Daoy (cell line): ENCODE measurements at places on chromosomes 1 and 21.
A peak's percentile ranks its signal among the peaks of the same experiment; 100 is the strongest.

GRCh38 chr1:206737729-206738201 lies 32.8 kb upstream of the IL19 start:
- no peak for DNase-seq

DNA sequence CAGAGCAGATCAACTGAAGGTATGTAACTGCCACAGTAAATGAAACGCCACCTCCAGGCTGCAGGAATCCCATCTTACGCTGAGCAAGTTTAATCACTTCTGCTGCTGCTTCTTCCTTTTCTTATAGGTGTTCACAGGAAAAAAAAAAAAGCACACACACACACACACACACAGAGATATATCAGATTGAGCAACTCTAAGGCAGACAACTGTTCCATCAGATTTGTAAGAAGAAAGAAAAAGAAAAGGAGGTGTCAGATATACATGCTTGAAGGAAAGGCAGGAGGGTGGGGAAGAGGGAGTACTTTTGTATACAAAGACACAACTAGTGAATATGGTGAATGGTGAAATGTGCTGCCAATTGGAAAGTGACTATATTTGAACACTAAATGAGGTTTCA lies 28.6 kb downstream of the DSTYK start:
- DNase-seq = no peak

- no peak for DNase-seq
Observed at GRCh38 chr1:26450908-26451307, 18.8 kb downstream of the DHDDS start.

GRCh38 chr1:153345187-153346076 lies 3.2 kb downstream of the PGLYRP4 start:
- DNase-seq = no peak

- no peak for DNase-seq
Observed at GRCh38 chr1:55860798-55861519, 645.8 kb upstream of the USP24 start.

GRCh38 chr1:172224871-172225270 lies 195.6 kb upstream of the C1orf105 start:
- DNase-seq = no peak

- no peak for DNase-seq
Observed at GRCh38 chr1:26529405-26529654, 231 bp upstream of the RPS6KA1 start.

DNA sequence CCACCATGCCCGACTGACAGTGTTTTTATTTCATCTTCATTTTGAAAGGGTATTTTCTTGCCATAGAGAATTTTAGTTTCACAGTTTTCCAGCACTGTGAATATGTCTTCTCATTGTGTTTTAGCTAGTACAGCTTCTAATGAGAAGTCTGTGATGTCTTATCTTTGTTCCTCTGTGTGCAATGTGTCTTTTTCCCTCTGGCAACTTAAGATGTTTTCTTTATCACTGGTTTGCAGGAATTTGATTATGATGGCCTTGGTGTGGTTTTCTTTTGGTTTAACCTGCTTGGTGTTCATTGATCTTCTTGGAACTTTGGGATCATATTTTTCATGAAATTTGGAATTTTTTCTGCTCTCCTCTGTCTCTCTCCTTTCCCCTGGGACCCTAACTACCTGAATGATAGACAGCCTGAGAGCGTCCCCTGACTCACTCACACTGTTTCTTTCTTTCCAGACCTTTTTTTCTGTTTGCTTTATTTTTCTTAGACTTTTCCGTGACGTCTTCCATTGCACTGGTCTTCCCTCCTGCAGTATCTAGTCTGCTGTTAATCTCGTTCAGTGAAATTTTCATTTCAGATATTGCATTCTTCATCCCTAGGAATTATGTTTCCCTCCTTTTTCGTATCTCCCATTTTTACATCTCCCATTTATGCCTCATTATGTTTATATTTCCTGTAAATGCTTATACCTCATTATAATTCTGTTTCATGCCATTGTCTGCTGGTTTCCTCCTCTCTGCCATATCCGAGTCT lies 48.5 kb downstream of the PDE9A start:
- no peak for DNase-seq

DNA sequence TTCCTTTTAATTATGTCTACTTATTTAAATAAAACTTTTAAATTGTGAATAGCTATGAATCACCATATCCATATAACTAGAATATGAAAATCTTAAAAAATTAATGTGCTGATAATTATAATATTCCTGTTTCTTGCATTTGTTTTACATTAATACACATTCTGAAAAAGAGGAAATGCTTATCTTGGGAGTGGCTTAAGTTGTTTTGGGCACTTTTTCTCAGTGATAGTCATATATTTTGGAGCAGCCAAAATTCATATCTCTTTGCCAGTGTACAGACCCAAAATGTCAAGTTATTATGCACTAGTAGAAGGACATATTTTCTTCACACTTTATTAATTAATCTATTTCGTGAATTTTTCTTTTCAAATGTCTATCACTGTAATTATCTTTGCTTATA lies 838.5 kb downstream of the USP25 start:
- no peak for DNase-seq

DNA sequence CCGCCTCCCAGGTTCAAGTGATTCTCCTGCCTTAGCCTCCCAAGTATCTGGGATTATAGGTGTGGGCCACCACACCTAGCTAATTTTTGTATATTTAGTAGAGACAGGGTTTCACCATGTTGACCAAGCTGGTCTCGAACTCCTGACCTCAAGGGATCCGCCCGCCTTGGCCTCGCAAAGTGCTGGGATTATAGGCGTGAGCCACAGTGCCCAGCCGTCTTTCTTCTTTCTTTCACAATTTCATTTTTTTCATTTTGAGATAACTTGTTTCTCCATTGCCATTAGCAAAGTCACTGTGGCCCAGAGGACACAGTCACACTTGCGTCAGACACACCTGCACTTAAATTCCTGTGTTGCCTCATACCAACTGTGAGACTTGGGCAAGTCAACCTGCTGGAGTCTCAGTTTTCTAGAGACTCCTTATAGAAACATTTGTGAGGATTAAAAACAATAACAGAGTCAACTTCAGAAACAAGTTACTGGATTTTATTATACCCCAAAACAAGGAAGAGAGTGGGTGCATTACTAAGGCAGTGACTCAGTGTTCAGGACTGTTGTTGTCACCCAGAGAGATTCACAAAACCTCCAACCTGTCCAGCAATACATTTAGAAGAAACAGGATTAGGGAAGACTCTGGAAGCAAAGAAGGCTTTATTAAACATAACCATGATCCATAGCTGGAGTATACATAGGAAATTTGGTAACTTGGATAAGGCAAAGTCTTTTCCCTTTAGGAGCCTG lies 2.6 kb downstream of the TEDDM1 start:
- DNase-seq = no peak

DNA sequence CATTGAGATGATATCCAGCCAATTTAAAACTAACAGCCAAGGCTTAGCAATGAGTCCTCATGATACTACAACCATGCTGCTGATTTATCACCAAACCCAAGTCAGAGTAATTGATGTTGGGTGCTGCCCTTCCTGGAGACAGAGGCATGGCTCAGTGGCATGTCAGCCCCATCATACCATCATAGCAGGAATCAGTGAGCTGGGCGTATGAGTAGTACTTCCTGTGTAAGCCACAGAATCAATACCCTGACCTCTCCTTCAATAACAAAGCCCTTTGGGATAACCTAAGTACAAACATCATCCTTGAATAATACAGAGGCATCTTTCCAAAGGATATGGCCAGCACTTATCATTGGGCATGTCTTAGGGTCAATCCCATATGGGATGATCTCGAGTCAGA lies 3.0 kb upstream of the LCE1E start:
- DNase-seq = peak; percentile 22

GRCh38 chr1:45122724-45123123 lies 83.7 kb downstream of the ZSWIM5 start:
- no peak for DNase-seq

GRCh38 chr21:35537604-35538003 lies 488.5 kb upstream of the RUNX1 start:
- no peak for DNase-seq

DNA sequence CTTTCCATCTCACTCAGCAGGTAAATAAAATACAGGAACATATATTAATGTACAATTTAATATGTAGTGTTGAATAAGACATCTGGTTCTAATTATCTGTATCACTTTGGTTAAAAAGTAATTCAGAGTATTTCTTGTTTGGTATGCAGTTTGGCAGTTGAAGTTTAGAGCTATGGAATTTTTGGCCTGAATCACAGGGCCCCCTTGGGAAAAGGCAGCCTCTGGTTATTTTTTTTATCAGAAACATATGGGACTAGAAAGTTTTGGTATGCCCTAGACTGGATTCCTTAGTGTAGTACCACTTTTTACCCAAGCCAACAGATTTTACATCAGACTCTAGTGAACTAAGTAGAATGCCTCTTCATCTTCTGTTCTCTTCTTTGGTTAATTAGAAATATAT lies 26.4 kb downstream of the CNST start:
- DNase-seq = peak; percentile 49

DNA sequence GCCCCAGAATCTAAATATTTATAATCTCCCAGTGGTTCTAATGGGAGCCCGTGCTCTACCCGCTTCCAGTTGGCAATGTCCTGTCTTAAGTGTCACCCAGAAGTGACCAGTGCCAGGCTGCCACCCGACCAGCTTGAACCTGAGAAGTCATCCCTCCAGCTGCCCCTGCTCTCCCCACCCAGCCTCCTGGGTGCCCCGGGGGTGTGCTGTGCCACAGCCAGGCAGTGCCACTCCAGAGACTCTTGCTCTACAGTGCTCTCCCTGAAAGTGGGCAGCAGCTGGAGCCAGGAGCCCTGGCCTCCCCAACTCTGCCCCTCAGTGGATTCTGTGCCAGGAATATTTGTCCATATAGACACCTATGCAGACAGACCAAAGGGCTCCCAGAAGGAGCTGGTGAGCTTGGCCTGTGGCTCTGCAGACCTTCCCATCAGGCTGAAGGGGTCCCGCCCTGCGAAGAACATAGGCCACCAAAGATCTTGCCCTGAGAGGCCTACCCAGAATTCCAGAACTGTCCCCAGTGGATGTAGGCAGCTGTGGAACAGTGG lies 9.0 kb upstream of the EPS8L3 start:
- DNase-seq = no peak

DNA sequence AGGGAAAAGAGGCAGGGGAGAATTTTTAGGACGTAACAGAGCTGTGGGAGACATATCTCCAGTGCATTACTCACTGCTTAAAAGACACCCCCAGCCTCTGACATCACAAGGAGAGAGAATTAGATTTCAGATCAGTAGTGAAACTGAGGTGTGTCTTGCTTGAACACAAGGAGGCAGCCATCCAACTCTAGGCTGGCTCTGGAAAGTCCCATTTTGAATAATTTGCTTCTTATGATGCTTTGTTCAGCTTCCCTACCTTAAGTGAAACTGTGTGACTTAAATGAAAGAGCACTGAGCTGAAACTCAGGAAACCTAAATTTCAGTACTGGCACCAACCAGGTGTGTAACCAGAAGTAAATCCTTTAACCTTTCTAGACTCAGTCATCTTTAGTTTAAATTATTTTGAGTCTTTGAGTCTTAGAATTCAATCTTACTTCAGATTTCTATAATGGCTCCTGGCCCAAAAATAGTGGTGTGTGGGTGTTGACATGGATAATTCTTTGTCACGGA lies 251.6 kb upstream of the SGIP1 start:
- peak; percentile 78 for DNase-seq

DNA sequence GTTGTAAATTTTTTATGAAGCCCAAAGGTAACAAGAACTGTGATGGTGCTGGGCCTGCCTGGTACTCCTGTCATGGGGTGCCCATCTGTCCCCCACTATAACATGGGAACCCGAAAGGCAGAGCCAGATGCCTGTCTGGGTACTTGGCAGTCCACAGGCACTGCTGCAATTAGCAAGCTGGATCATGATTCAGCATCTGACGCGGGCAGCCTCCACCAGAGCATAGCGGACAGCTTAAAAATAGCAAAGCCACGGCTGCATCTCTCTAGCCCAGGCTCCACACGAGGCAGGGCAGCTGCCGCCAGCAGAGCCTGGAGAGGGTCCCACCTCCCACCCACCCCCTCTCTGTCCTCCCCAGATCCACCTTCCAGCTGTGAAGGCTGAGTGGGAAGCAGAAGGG lies 22.9 kb downstream of the SUSD4 start:
- DNase-seq = peak; percentile 81

GRCh38 chr1:109389638-109390341 lies 7.9 kb downstream of the SORT1 start:
- DNase-seq = no peak

DNA sequence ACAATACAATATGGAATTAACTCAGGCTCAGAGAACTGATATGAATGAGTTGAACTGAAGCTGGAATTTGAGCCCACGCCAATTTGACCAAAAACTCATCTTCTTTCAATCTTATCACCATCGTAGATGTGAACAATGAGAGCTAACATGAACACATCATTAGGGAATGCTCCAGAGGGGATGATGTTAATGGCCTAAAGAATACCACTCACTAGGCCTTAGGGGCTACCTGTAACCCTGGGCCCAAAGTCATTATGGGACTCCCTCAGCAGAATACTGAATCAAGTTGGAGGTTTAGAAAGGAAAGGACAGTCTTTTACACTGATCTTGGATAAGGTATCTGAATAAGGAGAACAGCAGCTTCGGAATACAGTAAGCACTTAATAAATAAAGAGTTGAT lies 73.6 kb downstream of the C1orf94 start:
- no peak for DNase-seq

GRCh38 chr1:95604771-95605170 lies 370.8 kb downstream of the RWDD3 start:
- no peak for DNase-seq

GRCh38 chr1:87989346-87989745 lies 660.7 kb downstream of the LMO4 start:
- no peak for DNase-seq

DNA sequence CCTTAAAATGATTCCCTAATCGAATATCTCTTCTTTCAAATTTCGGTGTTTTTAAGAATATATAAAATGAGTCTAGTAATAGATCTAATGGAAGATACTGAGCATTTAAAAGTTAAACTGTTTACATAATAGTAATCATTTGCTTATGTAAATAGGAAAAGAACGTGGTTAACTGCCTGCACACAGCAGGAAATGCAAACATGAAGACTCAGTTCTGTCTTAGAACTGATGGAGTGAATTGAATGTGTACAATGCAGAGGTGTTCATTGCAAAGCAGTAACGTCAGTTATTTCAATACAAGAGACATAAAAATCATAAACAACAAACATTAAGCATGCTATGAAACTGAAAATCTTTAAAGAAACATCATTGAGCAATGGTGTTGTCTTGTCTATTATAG lies 359.4 kb upstream of the ADAMTS5 start:
- DNase-seq = no peak

GRCh38 chr1:6082430-6082971 lies 36.8 kb downstream of the KCNAB2 start:
- DNase-seq = no peak

- no peak for DNase-seq
Observed at GRCh38 chr1:233865902-233866301, 38.6 kb upstream of the SLC35F3 start.

DNA sequence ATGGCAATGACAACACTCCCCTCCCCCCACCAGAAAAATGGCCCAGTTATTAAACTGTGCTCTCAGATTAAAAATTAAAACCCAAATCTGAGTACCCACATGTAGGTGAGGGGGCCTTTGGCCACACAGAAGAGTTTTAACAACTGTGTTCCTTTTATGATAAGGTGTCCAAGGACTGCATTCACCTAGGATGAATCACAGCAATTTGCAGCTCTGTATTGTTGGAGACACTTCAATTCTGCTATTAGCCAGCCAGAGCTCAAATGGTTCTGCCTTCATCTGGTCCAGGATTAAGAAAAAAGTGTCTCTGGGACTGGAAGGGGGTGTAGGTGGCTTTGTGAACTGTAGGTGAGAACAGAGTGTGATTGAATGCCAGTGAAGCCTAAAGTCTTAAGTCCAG lies 43.3 kb upstream of the DIRAS3 start:
- peak; percentile 41 for DNase-seq

GRCh38 chr1:218068241-218068640 lies 216.9 kb upstream of the RRP15 start:
- no peak for DNase-seq

GRCh38 chr1:245232931-245233330 lies 78.1 kb downstream of the KIF26B start:
- DNase-seq = no peak
